Choroid plexus epithelial cell (primary cell): ENCODE measurements at places on chromosomes 6 and 20.

- DNase-seq: no peak
Observed at GRCh38 chr20:37984018-37984785, 49.1 kb downstream of the TTI1 start.

DNA sequence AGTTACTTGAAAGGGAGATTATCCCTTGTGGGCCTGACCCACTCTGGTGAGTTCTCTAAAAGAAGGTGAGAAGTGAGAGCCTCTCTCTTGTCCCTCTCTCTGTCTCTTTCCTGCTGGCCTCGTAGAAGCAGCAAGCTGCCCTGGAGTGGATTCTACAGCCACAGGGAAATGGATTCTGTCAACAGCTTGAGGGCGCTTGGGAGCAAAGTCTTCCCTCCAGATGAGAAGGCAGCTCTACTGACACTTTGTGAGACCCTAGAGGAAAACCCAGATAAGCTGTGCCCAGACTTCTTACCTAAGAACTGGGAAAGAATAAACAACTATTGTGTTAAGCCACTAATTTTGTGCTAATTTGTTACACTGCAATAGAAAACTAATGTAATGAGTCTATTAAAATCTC, 39.9 kb downstream of the ANKRD60 start:
- no peak for DNase-seq

- no peak for DNase-seq
Observed at GRCh38 chr20:25303292-25304024, 55.6 kb downstream of the PYGB start.

DNA sequence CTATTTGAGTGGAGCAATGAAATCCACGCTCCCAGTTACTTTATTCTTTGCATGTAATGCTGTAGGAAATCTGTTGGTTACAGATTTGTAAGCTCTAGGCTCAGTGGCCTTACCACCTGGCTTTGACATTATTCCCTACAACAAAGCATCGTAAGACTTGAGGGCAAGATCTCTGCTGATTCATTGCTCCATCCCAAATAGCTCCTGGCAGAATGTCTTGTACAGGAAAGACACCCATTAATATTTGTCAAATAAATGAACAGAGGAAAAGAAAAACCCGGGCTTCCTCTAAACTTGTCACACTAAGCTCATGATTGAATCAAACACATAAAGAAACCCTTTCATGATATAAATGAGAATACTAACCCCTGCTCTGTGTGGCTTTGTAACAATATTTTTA, 357.5 kb upstream of the RNF217 start:
- no peak for DNase-seq

- no peak for DNase-seq
Observed at GRCh38 chr6:72382602-72383529, 239.0 kb upstream of the KCNQ5 start.

DNA sequence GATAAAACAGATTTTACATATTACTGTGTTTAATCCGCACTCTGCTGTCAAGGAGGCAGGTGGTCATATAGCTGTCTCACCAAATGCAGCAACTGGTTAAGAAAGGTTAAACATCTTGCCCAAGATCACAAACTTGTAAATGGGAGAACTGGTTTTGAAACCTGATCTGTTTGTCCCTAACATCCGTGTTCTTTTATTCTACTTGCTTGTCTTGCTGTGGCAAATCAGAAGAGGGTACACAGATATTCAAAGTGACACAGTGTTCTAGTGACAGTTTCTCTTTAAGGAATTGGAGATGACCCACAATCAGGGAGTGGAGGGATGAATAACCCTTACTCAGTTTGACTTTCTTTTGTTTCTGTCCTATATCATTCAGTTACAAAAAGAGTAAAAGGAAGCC, 83.0 kb upstream of the SGK1 start:
- no peak for DNase-seq

- no peak for DNase-seq
Observed at GRCh38 chr6:40148882-40149573, 214.8 kb upstream of the MOCS1 start.

GRCh38 chr20:19990850-19991249, 26.3 kb upstream of the NAA20 start:
- DNase-seq: no peak

DNA sequence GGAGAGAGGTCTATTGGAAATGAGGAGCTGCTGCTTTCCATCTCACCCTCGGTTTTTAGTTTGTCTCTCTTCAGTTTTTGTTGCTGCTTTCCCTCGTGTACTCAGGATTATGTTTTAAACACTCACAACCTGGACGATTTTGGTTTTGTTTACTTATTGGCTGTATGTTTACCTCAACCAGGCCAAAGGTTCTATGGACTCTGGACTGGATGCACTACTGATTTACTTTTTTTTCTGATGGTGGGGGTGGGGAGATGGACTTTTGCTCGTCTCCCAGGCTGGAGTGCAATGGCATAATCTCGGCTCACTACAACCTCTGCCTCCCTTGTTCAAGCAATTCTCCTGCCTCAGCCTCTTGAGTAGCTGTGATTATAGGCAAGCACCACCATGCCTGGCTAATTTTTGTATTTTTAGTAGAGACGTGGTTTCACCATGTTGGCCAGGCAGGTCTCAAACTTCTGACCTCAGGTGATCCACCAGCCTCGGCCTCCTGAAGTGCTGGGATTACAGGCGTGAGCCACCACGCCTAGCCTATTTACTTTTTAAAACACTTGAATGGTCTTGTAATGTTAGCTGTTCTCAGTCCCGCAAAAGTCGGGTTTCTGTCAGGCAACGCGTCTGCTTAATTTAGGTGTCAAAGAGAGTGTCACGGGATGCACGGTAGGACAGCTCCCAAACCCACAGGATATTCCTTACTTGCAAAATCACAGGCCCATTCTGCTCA, 148.2 kb upstream of the RIPOR2 start:
- DNase-seq: no peak
